ENCODE measurements at places on chromosomes 7 and 10. TPM values are rescaled to one million over a fixed set of nuclear protein-coding genes. Genes with fewer than 3 reads are reported as not detected.
A peak's percentile ranks its signal among the peaks of the same experiment; 100 is the strongest.

- no peaks in the 10 kb centered on the region for H3K4me1 ChIP-seq
- no peak overlapping the region for H3K27ac ChIP-seq
- peak; percentile 51 for DNase-seq
- H3K36me3 ChIP-seq: no peaks in the 10 kb centered on the region
Observed at GRCh38 chr7:82740246-82740848, 296.8 kb upstream of the CACNA2D1 start.

GRCh38 chr10:3400348-3400747 lies 227.8 kb upstream of the PITRM1 start:
- no peaks in the 10 kb centered on the region for H3K27me3 ChIP-seq
- H3K27ac ChIP-seq: peak overlapping the region; percentile 69
- DNase-seq: peak; percentile 87

DNA sequence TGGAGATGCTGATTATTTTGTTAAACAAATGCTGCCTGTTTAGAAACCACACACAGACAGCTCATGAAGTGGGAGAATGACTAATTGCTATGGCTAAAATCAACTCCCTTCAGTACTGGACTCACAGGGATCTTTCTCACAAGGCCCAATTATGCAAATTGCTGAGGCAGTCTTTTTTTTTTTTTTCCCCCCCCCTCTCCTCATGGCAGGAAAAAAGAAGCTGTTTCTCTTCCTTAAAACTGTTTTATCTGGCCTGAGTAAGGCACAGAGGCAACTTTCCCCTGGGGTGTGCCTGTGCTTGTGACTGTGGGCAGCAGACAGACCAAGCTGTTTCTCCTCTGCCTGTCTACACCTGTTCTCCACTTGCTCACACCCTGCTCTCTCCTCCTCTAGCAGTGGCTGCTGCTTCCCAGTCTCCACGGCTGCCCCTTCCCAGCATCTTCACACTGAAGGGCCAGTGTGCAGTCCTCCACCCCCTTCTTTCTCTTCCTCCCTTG lies 65.4 kb upstream of the STEAP1B start:
- peak; percentile 69 for DNase-seq
- H3K27me3 ChIP-seq: no peaks in the 10 kb centered on the region
- peak overlapping the region; percentile 99 for H3K27ac ChIP-seq
- H3K36me3 ChIP-seq: no peaks in the 10 kb centered on the region

GRCh38 chr10:123890756-123891143 lies 857 bp downstream of the CPXM2 start:
- no peak overlapping the region for H3K27ac ChIP-seq
- H3K4me1 ChIP-seq: no peaks in the 10 kb centered on the region
- no peak overlapping the region for H3K4me3 ChIP-seq
- H3K27me3 ChIP-seq: peaks cover 17% of the 10 kb centered on the region
- DNase-seq: no peak
- no peaks in the 10 kb centered on the region for H3K36me3 ChIP-seq

GRCh38 chr10:74822521-74823089 lies 3.8 kb upstream of the KAT6B start:
- no peaks in the 10 kb centered on the region for H3K4me1 ChIP-seq
- H3K27me3 ChIP-seq: no peaks in the 10 kb centered on the region
- no peak overlapping the region for H3K4me3 ChIP-seq
- no peak overlapping the region for H3K27ac ChIP-seq
- no peaks in the 10 kb centered on the region for H3K36me3 ChIP-seq
- DNase-seq: no peak

GRCh38 chr7:151900986-151901621 lies 24.2 kb upstream of the PRKAG2 start:
- H3K4me1 ChIP-seq: no peaks in the 10 kb centered on the region
- no peaks in the 10 kb centered on the region for H3K27me3 ChIP-seq
- DNase-seq: no peak
- no peaks in the 10 kb centered on the region for H3K36me3 ChIP-seq

DNA sequence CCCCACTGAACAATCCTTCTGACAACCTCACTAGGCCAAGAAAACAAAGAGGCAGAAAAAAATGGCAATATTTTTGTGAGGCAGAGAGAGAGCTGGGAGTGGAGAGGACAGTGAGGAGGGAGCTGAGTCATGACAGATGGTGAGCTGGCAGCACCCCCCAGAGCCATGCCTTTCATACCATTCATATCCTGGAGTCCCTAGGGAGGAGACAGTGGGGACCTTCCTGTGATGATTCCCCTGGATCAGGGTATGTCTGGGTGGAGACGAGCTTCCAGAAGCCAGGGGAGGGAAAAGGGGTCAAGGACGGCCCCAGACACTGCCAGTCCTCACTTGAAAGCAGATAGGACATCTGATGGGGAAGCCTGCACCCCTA lies 160.5 kb downstream of the ADAM12 start:
- no peak for DNase-seq
- no peaks in the 10 kb centered on the region for H3K36me3 ChIP-seq
- no peak overlapping the region for H3K4me3 ChIP-seq
- no peaks in the 10 kb centered on the region for H3K4me1 ChIP-seq
- H3K27me3 ChIP-seq: no peaks in the 10 kb centered on the region

DNA sequence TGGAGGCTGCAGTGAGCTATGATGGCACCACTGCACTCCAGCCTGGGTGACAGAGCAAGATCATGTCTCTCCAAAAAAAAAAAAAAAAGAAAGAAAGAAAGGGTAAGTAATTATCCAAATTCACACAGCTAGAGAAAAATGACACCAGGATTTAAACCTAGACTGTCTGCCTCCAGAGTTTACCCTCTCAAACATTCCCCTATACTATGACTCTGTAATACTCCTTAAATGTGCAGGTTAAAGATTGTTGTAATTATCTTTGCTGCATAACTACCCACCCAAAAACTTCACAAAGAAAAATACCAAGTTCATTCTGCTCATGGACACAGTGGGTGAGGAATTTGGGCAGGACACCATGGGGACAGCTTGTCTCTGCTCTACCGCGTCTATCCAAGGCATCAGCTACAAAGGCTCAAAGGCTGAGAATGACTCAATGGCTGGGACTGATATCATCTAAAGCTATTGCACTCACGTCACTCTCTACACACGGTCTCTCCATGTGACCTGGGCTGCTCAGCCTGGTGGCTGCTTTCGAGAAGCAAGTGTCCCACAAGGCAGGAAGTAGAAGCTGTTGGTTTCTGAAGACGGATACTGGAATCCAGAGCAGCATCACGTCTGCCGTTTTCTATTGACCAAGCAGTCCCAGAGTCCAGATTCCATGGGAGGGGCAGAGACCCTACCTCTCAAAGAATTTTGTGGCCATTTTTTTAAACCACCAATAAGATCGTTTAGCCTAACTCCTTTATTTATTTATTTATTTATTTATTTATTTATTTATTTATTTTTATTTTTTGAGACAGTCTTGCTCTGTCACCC lies 185.7 kb upstream of the AUTS2 start:
- H3K27me3 ChIP-seq: no peaks in the 10 kb centered on the region
- H3K36me3 ChIP-seq: no peaks in the 10 kb centered on the region
- H3K4me3 ChIP-seq: no peak overlapping the region
- no peak overlapping the region for H3K27ac ChIP-seq

GRCh38 chr7:139362981-139363380 lies 3.3 kb downstream of the LUC7L2 start:
- no peak for DNase-seq
- H3K27ac ChIP-seq: no peak overlapping the region
- peaks cover 21% of the 10 kb centered on the region for H3K4me1 ChIP-seq
- no peaks in the 10 kb centered on the region for H3K27me3 ChIP-seq

DNA sequence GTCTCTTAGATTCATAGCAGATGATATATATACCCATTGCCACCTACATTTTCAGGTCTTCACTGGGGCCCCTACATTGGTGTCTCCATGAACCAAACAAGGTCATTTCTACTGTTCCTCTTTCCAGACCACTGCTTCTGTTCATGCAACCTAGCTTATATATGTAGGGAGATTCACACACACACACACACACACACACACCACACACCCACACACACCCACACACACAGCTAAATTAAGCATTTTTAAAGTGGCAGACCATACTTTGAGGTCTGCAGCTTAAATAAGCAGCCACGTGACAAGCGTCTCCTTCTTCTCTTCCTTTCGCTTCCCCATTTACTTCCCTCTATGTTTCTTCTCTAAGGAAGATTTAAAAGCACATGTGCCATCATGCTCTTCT lies 70.0 kb upstream of the CC2D2B start:
- H3K4me3 ChIP-seq: no peak overlapping the region
- no peak overlapping the region for H3K27ac ChIP-seq
- no peaks in the 10 kb centered on the region for H3K27me3 ChIP-seq
- no peak for DNase-seq
- no peaks in the 10 kb centered on the region for H3K36me3 ChIP-seq

DNA sequence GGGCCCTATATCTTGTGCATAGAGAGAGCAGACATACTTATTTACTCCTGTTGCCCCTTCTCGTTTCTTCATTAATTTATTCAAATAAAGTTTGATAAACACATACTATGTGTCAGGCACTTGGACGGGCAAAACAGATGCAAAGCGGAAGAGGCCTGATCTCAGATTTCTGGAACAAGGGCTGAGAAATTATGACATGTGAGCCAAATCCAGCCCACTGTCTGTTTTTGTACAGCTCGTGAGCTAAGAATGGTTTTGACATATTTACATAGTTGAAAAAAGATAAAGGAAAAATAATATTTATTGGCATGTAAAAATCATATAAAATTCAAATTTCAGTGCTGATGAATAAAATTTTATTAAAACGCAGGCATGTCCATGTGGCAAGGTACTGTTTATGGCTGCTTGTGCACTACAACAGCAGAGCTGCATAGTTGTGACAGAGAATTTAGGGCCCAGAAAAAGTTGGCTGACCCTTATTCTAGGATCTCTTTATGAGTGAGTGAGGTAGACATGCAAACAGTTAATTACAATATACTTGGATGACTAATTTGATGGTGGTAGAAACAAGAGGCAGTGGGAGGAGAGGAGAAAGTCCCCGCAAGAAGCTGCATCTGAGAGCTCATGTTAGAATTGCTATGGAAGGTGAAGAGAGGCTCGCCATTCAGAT lies 68.1 kb upstream of the ITPRID1 start:
- H3K4me1 ChIP-seq: no peaks in the 10 kb centered on the region
- no peak overlapping the region for H3K27ac ChIP-seq
- DNase-seq: no peak

GRCh38 chr7:158907390-158907789 lies 51.0 kb downstream of the DYNC2I1 start:
- no peaks in the 10 kb centered on the region for H3K27me3 ChIP-seq
- H3K4me1 ChIP-seq: no peaks in the 10 kb centered on the region
- no peak overlapping the region for H3K4me3 ChIP-seq
- H3K27ac ChIP-seq: no peak overlapping the region
- no peaks in the 10 kb centered on the region for H3K36me3 ChIP-seq
- no peak for DNase-seq

Gene CXCL12
- 1.4 TPM for total RNA-seq

Gene CHST3
- 11.5 TPM for total RNA-seq

Gene GHRHR
- total RNA-seq: not detected

Gene VWDE
- total RNA-seq: 0.11 TPM

Gene TBATA
- total RNA-seq: not detected

Gene PARD3
- total RNA-seq: 20.2 TPM

Gene CREB5
- total RNA-seq: 13.8 TPM

Gene ZNF488
- 0.38 TPM for total RNA-seq

Gene CNNM1
- not detected for total RNA-seq

Gene TMEM184A
- not detected for total RNA-seq

Gene C10orf143
- total RNA-seq: 0.44 TPM
